ENCODE measurements at places on chromosomes 7 and 10.
A peak's percentile ranks its signal among the peaks of the same experiment; 100 is the strongest.

DNA sequence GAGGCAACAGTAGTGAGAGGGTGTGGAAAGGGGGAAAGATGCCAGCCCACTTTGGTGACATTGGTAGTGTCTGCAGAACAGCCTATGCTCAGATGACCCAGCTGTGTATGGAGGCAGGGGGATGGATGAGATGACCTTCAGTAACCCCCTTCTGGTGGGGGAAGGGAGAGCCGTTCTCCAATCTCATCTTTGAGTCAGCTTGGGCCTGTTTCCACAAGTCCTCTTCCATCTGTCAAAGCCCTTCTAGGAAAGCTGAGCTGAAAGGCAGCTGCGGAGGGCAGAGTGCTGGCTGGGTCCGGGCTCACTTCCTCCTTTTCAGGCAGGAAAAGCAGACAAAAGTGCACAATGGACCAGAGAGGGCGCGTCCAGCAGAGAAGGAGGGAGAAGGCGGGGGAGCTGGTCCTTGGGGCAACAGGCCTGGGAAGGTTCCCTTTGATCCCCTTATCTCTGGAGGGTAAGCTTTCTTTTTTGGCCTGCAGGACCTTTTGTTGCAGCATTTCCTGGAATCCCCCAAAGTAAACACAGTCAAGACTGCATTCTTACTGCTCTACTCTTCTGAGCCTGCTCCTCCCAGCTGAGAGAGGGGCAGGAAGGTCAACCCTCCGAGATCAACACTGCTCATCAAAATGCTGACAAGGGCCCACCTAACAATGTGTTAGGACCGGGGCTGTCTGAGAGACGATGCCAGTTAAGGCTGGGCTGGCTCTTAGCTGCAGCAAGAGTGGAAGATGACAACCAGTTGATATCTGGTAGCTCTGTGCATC lies 1.2 kb upstream of the LRMDA start:
- no peak for DNase-seq

- DNase-seq, result no peak
Observed at GRCh38 chr10:73979141-73979808, 18.6 kb upstream of the VCL start.

- DNase-seq, result no peak
Observed at GRCh38 chr7:38817526-38817925, 91.5 kb downstream of the VPS41 start.

DNA sequence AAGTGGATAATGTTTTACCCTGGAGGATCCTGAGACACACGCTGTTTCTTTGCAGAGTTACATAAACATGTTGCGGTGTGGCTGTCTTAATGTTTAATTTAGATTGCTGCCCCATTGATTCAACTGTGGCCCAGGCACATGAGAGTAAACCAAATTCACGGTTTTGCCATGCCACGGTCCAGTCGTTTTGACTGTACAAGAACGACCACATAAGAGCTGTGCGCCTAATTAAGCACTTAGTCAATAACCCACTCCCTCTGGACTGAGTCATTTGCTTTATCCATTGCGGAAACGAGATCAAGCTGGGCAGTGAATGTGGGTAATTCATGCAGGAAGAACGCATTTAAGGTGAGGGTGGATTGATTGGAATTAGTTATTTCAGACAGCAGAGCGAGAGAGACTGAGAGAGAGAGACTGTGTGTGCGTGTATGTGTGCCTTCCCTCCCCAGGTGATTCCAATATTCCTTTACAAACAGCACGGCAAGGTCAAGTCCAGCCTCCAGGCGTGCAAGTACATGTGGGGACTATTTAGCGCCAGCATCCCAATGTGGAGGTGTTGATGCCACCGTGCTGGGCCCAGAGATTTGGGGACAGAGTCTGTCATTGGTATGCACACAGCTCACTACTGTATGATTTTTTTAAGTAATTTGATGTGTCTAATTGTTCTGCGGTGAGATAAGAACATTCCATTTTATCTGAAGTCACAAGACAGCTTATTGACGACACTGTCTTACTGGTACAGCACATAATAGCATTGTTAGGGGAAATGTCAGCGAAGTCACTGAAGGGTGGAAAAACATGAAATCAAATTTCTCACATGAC lies 8.4 kb upstream of the TEX36 start:
- DNase-seq, result no peak

DNA sequence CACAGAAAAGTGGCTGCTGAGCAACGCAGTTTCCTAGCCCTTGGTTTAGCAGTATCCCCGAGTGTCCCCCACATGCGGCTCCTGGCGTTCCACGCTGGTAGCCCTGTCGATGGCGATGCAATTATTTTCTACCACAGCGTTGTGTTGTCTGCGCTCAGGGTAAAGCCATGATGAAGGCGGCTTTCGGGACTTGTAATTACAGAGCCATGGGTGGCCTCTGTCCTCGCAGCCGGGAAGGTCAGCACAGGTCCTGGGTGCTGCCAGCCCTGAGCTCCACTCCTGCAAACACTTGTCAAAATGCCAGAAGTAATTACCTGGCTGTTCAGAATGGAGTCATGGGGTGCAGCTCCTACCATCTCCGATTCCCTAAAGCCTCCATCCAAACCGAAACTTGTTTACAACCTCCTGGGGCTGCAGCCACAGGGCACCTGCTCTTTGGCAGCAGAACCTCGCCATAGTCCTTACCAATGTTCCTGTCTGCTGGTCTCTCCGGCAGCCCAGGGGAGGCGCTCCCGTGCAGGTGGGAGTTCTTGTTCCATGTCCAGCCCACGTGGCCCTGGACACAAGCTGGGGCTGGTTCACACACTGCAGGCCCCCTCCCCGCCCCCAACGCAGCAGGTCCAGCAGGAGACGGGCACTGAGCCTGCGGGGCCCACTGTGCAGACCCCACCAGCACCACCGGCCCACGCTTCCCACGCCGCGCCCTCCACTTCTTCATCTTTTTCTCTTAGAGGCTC lies 512.6 kb downstream of the PTPRN2 start:
- no peak for DNase-seq

DNA sequence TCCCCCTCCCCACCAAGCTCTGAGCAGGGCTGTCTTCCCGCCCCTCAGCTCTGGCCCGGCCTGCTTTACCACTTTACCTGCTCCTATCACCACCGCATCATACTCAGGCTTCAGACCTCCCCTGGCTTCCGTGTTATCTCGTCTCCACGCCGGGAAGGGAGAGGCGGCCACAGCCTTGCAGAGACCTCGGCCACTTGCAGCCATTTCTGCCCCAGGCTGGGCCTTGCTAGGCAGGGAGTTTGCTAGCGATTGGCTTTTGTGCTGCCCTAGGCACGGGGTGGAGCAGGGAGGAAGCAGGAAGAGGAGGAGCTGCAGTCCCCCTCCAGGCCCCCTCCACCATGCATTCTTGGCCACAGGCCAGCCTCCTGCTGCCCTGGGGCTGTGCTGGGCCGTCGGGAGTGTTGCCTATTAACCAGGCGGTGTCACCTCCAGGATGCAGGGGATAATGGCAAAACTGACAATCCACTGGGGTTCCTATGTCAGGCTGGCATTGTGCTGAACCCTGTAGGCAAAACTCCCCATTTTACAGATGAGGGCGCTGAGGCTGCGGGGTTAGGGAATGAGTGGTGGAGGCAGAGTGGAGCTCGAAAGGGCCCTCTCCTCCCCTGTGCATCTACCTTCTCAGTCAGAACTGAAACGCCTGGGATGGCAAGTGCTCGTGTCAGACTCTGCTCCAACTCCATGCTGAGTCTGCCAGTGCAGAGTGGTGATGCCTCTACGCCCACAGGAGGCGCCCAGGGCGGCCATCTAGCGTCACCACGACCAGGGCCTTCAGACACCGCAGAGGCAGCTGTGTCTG lies at the start of gene PYROXD2:
Gene PYROXD2 (minus strand): TSS at position 251 of the 799 bp plus-strand sequence. CDS start 47 bp downstream, at position 204.
- DNase-seq, result peak; percentile 20

- no peak for DNase-seq
Observed at GRCh38 chr7:16171928-16172327, 249.4 kb downstream of the CRPPA start.

- DNase-seq, result no peak
Observed at GRCh38 chr7:101386558-101387231, 24.0 kb downstream of the COL26A1 start.

DNA sequence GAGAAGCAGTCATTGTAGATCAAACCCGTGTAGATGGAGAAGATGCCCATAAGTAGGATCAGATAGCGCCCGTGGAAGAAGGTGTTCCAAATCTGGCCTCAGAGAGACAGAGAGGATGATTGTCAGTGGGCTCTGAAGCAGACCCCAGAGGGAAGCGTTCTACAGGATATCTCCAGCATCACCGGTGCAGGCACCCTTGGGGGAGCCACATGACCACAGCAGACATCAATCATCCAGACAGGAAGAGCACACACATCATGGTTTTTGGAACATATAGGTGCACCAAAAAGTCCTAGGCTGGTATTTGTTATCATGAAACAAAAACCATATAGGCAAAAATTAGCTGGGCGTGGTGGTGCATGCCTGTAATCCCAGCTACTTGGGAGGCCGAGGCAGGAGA lies 44.0 kb upstream of the SVOPL start:
- no peak for DNase-seq

GRCh38 chr7:116395141-116395791 lies 104.3 kb upstream of the CAV2 start:
- no peak for DNase-seq

DNA sequence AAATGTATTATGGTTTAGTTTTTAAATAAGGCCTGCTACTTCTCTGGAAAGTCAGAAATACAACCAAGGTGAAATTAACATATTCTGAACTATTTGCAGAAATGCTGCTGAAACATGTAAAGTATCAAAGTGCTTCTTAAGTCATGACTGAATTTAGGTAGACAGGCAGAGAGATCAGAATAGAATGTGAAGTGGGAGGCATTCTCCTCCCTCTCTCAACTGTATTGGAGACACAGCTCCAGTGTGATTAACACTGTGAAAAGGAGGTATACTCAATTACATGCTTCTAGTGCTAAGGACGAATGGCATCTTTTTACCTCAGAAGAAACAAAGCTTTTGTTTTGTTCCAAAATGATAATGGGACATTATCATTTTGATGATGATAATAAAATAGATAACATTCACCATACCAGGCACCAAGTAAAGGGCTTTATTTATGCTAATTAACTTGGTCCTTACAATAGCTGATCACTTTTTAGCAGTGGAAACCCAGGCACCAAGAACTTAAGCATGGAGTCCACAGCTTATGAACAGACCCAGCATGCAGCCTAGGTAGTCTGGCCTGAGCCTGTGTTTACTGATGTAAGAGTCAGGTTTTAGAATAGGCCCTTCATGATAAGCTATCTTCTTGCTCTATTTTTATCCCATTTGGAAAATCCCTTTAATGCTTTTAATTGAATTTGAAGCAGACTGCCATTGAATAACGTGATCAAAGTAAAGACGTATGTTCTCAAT lies 26.0 kb downstream of the PPP1R9A start:
- DNase-seq, result no peak

Measured in stimulated activated CD4-positive, alpha-beta T cell treated with anti-CD3 and anti-CD28 coated beads, Interleukin-12 subunit alpha, Interleukin-12 subunit beta, amount 100 ng/mL, for 24 hours (primary cell).